ENCODE measurements at places on chromosomes 11 and 22. TPM values are rescaled to one million over a fixed set of nuclear protein-coding genes. Genes with fewer than 3 reads are reported as not detected.

DNA sequence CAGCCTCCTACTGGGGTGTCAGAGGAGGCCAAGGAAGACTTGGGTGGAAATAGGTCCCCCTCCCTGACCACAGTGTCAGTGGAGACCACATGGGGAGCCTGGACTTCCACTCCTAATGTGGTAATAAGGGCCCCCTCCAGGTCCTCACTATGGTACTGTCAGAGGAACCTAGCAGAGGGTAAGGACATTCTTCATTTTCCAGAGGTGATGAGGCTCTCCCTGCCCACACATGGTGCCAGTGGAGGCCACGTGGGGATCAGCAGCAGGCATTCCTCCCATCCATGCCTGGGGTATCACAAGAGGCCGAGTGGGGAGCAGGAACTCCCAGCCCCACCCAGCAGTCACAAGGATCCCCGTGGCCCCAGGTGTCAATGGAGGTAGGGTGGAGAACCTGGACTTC, 6.5 kb upstream of the CLDN5 start:
- DNase-seq, result no peak

DNA sequence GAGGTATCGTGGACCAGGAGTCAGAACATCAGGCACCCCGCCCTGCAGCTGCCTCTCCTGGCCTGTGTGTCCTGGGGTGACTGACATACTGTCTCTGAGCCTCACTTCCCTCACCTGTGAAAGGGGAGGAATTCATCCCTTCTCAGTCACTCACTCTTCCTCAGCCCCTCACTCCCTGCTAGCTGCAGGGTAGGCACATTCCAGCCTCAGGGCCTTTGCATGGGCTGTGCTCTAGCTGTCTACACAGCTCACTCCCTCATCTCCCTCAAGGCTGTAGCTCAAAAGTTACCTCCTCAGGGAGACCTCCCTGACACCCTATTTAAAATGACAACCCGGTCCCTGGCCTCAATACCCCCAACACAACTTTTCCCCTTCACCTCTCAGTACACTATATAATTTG, 2.5 kb downstream of the TP53I11 start:
- no peak for DNase-seq

DNA sequence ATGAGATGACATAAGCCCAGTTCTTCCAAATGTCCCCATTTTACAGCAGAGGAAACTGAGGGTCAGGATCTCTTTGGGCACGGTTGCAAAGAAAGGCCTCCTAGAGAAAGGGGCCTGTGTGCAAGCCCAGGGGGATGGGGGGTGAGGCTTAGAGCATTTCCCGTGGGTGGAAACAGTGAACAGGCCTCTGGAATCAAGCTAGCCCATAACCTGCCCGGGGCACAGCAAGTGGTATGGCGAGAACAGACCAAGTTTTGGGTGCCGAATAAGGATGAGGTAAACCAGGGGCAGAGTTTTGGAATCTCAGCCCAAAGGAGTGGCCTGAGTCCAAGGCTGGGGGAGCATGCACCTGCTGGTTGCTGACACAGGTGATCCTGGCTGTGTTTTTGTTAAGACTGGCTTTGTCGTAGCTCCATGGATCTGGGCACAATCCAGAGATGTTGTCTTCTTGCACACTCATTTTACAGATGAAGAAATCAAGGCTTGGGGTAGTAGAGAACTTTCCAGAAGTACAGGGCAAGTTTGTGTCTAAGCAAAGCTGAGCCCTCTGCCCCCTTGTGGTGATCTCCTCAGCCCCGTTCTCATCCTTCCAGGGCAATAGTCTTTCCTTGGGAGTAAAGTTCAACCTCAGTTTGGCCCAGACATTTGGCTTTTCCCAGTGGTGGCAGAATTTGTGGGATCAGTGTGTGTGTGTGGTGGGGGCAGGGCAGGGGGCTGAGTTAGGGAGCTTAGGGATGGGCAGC, 53.5 kb upstream of the MYEOV start:
- DNase-seq, result no peak

KLHL35 gene
- total RNA-seq, result 0.68 TPM

DNA sequence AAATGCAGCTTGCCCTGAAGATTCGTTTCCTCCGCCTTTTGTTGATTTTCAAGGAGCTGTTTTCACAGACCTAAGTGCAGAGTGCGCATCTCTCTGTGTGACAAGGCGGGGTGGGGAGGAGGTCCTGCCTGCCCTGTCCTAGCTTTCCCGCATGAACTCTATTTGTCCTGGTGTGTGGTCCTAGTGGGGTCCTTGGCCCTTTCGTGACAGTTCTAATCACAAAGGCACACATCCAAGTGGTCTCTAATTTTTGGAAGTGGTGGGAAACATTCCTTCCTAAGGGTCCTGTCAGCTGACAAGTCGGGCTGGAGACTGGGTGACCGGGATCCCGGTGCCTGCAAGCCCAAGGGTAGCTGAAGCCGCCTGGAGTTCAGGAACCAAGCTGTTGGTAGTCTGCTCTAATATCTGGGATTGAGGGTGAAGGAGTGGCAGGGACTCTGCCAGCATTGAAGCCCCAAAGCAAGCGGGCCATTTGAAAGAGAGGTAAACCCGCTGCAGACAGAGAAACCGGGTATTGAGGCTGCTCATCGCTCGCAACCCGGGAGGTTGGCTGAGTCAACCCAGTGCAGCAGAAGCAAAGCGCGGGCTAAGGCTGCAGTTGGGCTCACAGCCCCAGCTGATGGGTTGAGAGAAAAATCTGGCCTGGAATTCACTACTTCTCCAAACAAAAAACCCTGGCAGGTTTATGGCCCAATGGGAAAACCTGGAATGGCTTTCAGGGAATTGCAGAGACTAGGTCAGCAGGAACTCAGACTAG, 28.1 kb upstream of the FBXO3 start:
- no peak for DNase-seq

GRCh38 chr22:48885919-48886305, 941.8 kb downstream of the BRD1 start:
- no peak for DNase-seq

GRCh38 chr11:63985812-63986155, 454 bp upstream of the OTUB1 start:
- DNase-seq, result no peak

DNA sequence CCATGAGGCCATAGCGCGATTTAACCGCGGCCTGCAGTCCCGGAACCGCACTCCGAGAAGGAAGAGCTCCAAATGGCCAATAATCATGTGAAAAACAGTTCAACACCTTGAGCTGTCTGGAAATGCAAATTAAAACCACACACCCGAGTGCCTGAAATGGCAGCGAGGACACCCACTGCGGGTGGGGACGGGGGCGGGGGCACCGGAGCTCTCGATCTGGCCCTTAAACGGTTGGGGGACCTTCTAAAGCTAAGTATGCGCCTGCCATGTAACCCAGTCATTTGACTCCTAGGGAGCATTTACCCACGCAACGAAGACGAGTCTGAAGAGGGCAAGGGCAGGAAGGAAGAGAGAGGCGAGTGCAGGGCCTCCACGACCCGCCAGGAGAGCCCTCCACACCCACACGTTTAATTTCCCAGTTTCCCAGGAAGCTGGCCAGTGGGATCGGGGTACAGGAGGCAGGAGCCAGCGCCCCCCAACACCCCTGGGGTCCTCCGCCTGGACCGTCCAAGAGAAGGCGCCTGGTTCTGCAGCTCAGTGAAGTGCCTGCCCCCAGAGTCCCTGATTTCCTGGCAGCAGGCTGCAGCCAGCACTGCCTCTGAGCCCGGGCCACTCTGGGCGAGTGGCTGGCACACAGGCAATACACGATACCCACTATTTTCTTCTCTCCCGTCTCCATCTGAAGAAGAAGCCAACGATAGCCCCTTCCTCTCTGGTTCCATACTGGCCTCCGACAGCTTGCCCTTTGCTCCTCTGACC, 1.7 kb downstream of the TTLL8 start:
- no peak for DNase-seq

GRCh38 chr11:86938203-86938899, 16.8 kb downstream of the FZD4 start:
- no peak for DNase-seq

DNA sequence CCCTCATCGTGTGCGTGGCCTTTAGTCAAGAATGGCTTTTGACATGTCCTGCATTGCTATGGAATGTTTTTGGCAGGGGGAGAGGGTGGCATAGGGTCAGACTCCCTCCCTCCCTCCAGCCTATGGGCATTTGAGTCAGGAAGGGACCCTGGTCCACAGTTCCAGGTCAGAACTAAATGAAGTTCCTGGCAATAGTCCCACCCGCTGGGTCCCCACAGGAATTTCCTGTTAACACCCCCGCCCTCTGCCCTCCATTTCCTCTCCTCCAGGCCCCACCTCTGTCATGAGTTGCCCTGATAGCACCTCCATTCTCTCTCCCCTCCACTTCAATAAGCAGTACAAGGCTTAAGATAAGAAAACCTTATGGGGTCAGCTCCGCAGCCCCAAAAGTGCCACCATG, 40.8 kb upstream of the LMO2 start:
- DNase-seq, result no peak

- no peak for DNase-seq
These were observed 13.2 kb upstream of the MRGPRX2 start for GRCh38 chr11:19073454-19074415.

CRYAB gene
- 7,453 TPM for total RNA-seq

GRCh38 chr22:49372530-49373288, 455.0 kb downstream of the BRD1 start:
- no peak for DNase-seq

DNA sequence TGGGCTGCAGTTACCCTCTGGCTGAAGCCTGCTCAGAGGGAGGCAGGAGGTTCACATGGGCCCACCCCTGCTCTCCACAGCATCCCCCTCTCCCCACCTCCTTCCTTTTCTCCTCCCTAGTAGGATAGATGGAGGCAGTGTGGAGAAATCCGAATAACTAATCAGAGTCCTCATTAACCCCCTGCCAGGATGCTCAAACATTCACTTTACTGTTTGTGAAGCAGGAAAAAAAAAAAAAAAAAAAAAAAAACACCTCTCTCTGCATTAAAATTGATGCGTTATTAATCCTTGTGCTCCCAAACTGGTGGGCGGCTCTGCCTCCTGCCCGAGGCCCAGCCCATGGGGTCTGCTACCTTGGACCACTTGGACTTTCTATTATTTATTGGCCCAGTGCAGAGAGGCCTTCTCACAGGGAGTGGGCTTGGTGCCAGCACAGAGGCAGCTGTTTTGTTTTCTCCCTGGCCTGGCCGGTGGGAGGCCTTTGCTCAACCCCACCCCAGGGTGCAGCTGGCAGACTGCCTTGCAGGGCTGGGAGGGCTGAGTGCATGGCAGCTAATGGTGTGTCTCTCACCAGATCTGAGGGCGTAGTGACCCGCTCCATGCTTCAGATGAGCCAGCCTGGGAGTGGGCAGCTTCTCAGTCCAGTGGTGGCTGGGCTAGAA, 150.7 kb downstream of the PKNOX2 start:
- peak; percentile 82 for DNase-seq

KRTAP5-7 gene
- not detected for total RNA-seq

GRCh38 chr22:10780281-10780680, 4747.7 kb upstream of the OR11H1 start:
- no peak for DNase-seq

SLC6A5 gene
- not detected for total RNA-seq

GRCh38 chr11:64850979-64851567, 6.6 kb upstream of the CDC42BPG start:
- no peak for DNase-seq

GRCh38 chr22:40345815-40346184, 500 bp upstream of the ADSL start:
- DNase-seq, result no peak

DNA sequence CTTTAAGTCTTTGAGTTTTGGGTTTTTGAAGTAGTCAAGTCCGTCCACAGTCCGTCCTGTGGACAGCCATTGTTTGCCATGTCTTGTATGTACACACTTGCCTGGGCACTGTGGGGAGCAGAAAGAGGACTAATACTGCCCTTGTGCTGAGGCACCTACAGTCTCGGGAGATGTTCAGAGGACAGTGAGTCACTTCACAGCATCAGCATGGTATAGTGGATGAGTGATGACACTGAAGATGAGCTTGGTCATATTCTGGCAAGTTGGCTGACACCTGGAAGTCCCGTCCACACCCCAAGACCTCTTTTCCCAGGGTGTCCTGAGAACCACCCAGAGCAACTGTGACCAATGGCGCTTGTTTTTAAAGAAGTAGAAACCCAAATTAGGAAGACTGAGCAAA, 29.2 kb downstream of the NF2 start:
- DNase-seq, result no peak

- DNase-seq, result no peak
These were observed 103.7 kb downstream of the PPP6R3 start for GRCh38 chr11:68564261-68564660.

DNA sequence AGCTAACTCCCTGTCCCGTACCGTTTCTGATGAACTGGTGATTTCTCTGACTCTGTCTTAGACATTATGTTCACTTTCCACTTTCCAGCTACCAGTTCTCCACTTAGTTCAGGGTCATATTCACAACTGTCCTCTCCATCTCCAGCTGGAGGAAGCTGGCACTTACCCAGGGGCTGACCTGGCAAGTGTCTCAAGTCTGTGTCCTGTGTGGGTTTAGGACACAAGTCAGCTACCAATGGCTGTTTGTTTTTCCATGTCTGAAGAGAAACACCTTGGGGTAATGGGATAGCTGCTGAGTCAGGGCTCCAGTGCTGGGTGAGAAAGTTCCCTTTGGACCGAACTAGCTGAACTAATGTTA, 134.4 kb downstream of the CSNK2A3 start:
- DNase-seq, result no peak

DNA sequence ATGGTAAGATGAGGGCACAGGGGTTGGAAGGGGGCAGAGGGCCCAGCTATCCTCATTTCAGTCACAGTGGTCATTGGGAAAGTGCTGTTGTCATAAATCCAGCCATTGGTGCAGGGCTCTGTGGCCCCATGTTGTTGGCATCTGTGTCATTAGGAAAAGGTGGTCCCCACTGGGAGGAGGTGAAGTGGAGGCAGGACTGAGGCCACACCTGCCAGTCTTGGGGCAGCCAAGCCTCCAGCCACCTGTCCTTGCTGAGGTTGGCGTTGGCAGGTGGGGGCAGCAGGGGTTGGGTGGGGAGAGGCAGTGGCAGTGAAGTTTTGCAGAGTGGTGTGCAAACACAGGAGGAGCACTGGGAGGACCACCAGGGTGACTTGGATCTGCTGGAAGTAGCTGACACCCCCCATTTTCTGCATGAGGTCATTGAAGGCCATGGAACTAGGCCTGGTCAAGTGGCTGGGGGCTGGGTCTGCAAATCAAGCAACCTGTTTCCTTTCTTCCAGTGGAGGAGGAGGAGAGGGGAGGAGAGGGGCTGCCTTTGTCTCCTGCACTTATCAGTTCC, 25.3 kb downstream of the SLC22A6 start:
- DNase-seq, result no peak

DNA sequence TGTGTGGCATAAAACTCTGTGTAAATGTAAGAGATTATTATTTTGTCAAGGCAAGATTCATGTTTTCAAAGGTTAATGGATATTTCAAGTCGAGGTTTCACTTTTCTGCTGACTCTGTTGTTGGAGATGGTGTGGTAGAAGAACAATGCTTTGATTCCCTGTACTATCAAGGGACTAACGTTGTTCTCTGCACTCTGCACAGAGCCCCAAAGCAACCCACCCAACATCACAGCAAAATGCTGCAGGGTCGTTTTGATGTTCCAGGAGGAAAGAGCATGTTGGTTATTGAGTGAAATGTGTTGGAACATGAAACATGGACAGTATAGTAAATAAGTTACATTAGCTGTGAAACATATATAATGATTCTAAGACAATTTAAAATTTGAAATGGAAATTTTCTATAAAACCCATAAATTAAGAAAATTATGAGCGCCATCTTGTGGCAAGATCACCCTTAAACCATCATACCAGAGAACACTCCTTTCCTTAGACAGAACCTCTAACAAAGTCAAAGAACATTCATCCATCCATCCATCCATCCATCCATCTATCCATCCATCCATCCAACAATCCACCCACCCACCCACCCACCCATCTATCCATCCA, 164.4 kb upstream of the ZBED5 start:
- no peak for DNase-seq

GRCh38 chr11:14904745-14905103, 12.7 kb upstream of the CYP2R1 start:
- DNase-seq, result peak; percentile 93
